ENCODE measurements at places on chromosomes 4 and X.

DNA sequence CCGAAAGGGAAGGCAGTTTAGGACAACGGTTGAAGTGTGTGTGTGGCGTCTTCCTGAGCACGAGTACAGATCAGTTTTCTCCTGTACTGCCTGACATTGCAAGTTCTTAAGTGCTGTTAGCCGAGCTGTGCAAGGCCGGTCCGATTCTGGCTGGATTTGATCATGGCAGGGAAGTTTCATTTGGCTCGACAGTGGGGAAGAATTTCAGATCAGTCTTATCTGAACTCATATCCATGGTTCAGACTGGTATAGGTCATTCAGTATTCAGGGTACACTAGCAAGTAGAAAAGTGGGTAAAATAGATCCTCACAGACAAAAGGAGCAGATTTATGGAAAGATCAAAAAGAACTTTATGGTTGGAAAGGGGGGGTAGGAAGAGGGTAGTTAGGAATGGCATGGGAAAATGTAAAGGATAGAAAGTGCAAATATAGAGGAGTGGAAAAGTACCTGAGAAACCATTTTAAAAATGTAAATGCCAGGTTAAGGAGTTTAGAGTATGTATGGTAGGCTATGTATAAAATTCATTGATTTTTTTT, 716 bp downstream of the THAP9 start:
- no peak for DNase-seq

DNA sequence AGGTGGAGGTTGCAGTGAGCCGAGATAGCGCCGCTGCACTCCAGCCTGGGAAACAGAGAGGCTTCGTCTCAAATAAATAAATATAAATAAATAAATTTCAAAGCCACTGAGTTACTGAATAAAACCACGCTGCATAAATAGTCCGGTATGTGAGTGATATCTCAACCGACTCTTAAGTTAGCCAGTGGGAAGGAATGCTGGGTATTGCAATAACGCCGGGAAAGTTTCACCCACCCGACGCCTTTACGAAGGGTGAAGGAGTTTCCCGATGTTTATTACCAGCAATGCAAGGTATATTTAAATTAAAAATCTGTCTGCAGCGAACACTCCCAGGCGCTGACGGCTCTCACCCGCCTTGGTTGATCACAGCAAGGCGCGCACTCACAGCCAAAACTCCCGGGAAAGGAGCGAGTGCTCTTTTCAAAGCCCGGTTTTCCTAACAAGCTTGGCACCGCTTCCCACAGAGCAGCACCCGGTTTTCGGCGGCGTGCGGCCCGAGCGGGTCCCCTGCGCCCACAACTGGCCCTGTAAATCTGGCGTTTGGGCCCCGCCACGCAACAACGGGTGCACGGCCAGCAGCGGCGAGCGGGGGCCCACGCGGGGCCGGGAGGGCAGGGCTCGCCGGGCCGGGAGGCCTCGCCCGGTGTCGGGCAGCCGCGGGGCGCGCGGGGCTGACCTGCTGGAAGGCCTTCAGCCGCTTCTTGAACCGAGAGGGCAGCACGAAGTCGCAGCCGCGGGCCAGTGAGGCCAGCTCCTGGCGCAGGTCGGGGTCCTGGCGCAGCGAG, 13.7 kb downstream of the PPP2R3B start:
- no peak for DNase-seq

- DNase-seq: no peak
These were observed 771 bp downstream of the NAP1L2 start for GRCh38 chrX:73213734-73214425.

- DNase-seq: no peak
These were observed 1487.7 kb upstream of the ADGRL3 start for GRCh38 chr4:59712470-59712869.

GRCh38 chr4:186829097-186829496, 105.4 kb upstream of the FAT1 start:
- DNase-seq: no peak

- DNase-seq: no peak
These were observed 42.3 kb upstream of the ANK2 start for GRCh38 chr4:113007151-113007550.

DNA sequence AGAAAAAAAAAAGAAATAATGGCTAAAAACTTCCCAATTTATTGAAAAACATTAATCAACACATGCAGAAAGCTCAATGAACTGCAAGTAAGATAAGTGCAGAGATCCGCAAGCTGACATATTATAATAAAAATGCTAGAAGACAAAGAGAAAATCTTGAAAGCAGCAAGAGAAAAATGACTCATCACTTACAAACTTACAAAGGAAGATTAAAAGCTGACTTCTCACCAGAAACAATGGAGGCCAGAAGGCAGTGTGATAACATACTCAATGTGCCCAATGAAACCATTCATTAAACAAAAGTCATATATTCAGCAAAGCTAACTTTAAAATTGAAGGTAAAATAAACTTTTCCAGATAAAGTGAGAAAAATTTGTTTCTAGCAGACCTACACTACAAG, 7.3 kb upstream of the BRWD3 start:
- no peak for DNase-seq

DNA sequence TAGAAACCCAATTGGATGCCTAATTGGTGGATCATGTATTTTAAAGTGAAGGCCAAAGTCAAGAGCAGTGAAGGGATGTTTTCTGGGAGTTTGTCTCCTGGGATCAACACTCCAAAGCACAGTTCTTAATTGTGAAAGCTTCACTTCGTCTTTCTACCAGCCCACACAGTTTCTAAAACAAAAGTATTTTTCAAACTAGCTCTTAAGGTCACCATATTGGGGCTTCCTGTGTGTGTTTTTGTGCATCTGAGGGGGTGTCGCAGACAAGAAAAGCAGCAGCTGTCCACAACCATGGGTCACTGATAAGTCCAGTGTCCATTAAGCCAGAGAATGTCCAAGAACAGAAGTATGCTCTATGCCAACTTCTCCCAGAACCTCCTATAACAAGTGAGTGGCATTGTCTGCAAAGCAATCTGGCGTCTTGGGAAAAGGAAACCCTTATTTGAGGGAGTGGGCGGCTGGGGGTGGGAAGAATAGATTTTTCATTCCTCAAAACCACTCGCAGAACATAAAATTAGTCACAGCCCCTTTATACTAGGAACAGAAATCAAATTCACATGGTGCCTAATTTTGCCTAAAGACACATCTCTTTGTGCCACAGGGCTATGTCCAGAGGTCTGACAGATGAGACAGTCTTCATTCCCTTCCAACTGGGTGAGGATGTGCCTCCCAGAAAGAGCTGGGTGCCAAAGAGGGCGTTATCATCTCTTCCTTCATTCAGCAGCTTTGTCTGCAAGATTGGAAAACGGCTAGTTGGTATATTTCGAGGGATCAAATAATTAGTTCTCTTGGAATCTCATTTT, 610.4 kb downstream of the BCOR start:
- DNase-seq: no peak

GRCh38 chr4:120672558-120673147, 249.9 kb downstream of the PRDM5 start:
- DNase-seq: no peak
